ENCODE measurements at places on chromosomes 1 and 21.
A peak's percentile ranks its signal among the peaks of the same experiment; 100 is the strongest.

- DNase-seq: no peak
These were observed 24.8 kb upstream of the NMNAT2 start for GRCh38 chr1:183443011-183443410.

GRCh38 chr1:36966242-36966641, 68.1 kb downstream of the GRIK3 start:
- DNase-seq: no peak

DNA sequence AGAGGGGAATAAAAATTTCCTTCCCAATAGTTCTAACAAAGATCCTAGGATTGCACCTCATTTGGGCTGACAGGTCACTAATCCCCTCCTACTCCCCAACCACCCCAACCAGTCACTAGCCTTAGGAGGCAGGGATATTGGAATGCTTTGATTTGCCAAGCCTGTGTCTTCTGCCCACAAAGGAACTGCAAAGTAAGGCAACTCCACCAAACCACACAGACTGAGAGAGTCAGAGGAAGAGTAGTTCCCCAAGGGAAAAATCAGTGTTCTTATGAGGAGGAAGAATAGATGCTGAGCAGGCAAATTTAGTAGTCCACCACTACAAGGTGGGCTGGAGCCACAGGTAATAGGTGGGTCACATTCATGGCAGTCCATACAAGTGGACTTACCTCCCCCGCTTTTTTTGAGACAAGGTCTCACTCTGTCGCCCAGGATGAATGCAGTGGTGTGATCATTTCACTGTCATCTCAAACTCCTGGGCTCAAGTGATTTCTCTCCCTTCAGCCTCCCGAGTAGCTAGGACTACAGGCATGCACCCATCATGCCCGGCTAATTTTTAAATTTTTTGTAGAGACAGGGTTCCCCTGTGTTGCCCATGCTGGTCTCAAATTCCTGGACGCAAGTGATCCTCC, 3.7 kb upstream of the TMEM39B start:
- no peak for DNase-seq

- no peak for DNase-seq
These were observed 524.4 kb downstream of the DPYD start for GRCh38 chr1:97396463-97396862.

DNA sequence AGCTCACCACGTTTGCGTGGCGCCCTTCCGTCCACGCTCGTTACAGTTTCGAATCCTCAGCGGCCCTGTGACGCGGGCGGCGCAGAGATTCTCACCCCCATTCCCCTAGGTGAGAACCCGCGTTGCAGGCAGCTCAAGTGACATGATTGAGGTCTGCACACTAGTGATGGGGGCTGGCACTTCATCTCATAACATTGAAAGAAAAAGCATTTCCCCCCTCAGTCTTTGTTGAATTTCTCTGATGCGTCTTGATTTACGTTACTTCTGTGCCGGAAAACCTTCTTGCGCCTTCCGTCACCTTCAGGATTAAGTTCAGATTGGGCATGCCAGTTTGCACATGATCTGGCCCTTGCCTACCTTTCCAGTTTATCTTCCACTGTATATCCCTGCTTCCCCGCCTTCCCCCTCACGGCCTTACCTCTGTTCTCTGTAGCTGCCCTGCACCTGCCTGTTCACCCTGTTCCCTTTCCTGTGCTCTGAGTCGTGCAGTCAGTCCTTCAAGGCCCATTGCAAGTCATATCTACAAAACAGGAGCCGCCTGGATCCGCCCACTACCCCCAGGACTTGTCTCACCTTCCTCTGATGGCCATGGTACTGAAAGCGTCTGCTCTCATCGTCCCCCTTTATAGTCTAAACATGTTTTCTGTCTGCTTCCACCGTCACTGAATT, 1.1 kb downstream of the CTPS1 start:
- DNase-seq: peak; percentile 16

GRCh38 chr1:210250998-210251679, 18.5 kb downstream of the SERTAD4 start:
- DNase-seq: no peak

GRCh38 chr1:180888870-180889269, 23.8 kb upstream of the KIAA1614 start:
- no peak for DNase-seq

DNA sequence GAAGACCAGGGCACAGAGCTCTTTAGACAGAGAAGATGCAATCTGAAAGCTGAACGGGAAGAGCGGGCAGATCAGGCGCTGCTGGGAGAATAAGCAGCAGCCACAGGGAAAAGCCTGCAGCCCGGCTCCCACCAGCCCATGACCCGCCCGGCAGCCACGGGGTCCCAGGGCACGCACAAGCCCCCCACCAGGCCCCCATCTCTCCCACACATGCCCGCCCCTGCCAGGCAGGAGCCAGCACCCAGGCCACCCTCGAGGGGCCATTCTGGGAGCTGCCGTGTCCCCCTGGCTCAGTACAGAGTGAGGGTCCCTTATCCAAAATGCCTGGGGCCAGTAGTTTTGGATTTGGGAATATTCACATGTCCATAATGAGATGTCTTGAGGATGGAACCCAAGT, 16.3 kb downstream of the SLC19A1 start:
- DNase-seq: no peak

- no peak for DNase-seq
These were observed 97.6 kb upstream of the MAGI3 start for GRCh38 chr1:113292603-113293255.
